ENCODE measurements at places on chromosomes 7 and 10.

GRCh38 chr7:96899108-96899507, 106.2 kb upstream of the DLX6 start:
- no peak for DNase-seq

DNA sequence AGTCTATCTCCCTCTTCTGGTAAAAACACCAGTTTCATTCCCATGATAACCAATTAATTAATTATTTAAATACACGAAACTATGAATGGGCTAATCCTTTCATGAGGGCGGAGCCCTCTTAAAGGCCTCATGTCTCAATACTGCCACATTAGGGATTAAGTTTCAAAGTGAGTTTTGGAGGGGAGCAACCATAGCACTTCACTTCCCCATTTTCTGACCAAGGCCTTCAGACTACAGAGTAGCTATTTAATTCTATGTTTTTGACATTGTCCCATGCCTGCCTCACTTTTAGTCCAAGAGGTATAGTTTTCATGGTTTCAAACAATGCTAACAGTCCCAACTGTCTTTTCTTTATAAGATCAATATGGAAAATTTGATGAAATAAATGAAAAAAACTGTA, 618.6 kb downstream of the ZWINT start:
- DNase-seq = no peak

DNA sequence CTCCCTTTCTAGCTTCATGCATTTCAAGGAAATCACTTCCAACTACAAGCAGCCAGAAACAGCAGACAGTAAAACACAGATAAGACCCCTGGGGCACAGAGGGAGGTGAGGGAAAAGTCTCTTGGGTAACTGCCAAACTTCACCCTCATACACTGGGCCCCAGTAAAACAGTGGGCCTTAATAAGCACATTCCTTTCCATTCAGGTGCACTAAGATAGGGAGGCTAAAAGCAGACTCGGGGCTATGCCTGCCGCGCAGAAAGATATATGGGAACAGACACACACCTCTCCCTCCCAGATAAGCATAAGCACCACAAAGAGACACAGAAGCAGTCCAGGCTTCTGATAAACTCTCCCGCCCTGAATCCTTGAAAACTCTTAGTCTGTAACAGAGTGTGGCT, 117.0 kb downstream of the TYW1B start:
- no peak for DNase-seq

GRCh38 chr7:30459591-30460245, 18.9 kb downstream of the NOD1 start:
- no peak for DNase-seq

GRCh38 chr7:148147438-148147837, 443.1 kb upstream of the C7orf33 start:
- no peak for DNase-seq

- no peak for DNase-seq
These were observed 651.8 kb downstream of the PARD3 start for GRCh38 chr10:34163075-34163905.

DNA sequence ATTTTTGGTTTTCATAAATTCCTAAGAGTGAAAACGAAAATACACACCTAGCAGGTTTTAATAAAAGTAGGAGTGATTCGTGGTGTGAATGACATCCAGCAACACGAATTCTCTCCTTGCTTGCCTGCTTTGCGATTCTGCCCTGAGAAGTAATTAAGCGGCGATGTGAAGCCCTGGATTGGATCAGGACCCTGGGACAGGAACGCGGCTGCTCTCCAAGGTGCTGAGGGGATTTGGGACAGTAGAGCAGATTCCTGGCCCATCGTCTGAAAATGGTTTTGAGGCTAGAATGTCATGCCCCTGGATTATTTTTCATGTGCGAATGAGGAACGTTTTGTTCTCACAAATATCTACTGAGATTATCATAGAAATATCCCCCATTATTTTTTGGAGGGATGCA, 7.8 kb downstream of the NPS start:
- no peak for DNase-seq

GRCh38 chr10:66827353-66827752, 98.5 kb upstream of the LRRTM3 start:
- no peak for DNase-seq

GRCh38 chr10:116713846-116714245, 28.5 kb downstream of the HSPA12A start:
- DNase-seq = no peak

All from brain (organoid and tissue), 16 donors.